ENCODE measurements at places on chromosomes 13 and 19.
A peak's percentile ranks its signal among the peaks of the same experiment; 100 is the strongest.

DNA sequence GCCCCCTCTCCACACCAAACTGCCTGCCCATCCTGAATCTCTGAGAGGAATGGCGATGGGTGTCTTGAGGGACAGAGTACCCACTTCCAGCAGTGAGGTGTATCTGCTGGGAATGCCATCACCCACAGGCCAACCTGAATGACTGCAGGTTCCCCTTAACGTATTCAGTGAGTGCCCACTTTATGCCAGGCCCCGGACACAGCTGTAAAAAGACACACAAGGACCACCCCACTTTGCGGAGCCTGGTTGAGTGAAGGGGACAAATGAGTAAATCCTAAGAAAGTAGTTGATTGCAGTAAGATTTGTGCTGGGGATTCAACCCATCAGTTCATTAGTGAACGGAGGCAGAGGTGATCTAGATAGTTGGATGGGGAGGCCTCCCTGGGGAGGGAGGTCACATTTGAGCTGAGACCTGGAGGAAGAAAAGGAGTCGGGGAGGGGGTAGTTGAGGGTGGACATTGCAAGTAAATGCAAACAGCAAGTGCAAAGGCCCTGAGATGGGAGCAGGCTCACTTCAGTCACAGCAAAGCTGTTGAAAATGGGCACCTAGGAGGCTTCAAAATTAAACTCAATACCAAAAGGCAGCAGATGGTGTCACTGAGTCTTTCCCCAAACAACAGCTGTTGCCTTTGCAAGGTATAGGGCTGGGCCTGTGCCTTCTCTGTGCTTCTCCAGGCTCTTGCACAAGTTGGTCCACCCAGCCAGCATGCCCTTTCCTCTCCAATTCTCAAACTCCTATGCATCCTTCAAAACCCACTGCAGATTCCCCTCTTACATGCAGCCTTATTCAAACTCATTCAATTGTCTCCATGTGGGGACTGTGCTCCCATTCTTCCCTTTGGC, 4.3 kb downstream of the GDF15 start:
- no peak overlapping the region for H3K4me3 ChIP-seq
- no peak overlapping the region for H3K27ac ChIP-seq
- no peaks in the 10 kb centered on the region for H3K36me3 ChIP-seq
- H3K27me3 ChIP-seq: peaks cover 62% of the 10 kb centered on the region
- peaks cover 4% of the 10 kb centered on the region for H3K4me1 ChIP-seq

- DNase-seq: no peak
- no peaks in the 10 kb centered on the region for H3K4me1 ChIP-seq
- no peaks in the 10 kb centered on the region for H3K27me3 ChIP-seq
- H3K4me3 ChIP-seq: no peak overlapping the region
- no peak overlapping the region for H3K27ac ChIP-seq
These were observed 7.0 kb upstream of the PPP6R1 start for GRCh38 chr19:55265723-55266386.

- no peaks in the 10 kb centered on the region for H3K36me3 ChIP-seq
- no peak within 1 kb of the TSS for H3K4me3 ChIP-seq
- H3K4me1 ChIP-seq: no peaks in the 10 kb centered on the region
- DNase-seq: no peak
These were observed at the start of gene PCDH20 for GRCh38 chr13:61415749-61416148. TSS of gene PCDH20 (minus strand) at chr13:61415849. CDS start at chr13:61415158, 691 bp downstream.

DNA sequence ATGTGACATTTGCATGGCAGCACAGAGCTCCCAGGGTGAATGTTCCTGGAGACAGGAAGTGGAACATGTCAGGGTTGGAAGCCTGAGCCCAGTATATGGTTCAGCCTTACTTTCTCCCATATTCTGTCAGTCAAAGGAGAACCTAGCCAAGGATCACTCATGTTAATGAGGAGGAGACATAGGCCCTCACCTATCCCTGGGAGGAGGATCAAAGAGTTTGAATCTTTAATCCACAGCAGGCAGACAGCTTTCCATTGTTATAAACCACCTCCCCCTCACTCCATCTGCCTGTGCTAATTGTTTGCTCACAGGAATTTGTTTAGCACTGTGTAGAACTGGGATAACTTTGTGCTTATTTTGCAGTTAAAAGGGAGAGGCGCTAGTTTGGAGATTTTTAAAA, 1069.1 kb downstream of the EFNB2 start:
- H3K36me3 ChIP-seq: no peaks in the 10 kb centered on the region
- H3K4me1 ChIP-seq: no peaks in the 10 kb centered on the region

GRCh38 chr13:113739527-113740285, 19.3 kb upstream of the TMEM255B start:
- no peak overlapping the region for H3K27ac ChIP-seq
- no peak overlapping the region for H3K4me3 ChIP-seq
- H3K27me3 ChIP-seq: peaks cover 21% of the 10 kb centered on the region
- no peak for DNase-seq

GRCh38 chr19:47699360-47699917, 13.8 kb upstream of the EHD2 start:
- no peak overlapping the region for H3K4me3 ChIP-seq
- no peaks in the 10 kb centered on the region for H3K4me1 ChIP-seq
- DNase-seq: peak; percentile 23
- H3K27me3 ChIP-seq: no peaks in the 10 kb centered on the region
- H3K36me3 ChIP-seq: peaks cover 13% of the 10 kb centered on the region
- no peak overlapping the region for H3K27ac ChIP-seq

DNA sequence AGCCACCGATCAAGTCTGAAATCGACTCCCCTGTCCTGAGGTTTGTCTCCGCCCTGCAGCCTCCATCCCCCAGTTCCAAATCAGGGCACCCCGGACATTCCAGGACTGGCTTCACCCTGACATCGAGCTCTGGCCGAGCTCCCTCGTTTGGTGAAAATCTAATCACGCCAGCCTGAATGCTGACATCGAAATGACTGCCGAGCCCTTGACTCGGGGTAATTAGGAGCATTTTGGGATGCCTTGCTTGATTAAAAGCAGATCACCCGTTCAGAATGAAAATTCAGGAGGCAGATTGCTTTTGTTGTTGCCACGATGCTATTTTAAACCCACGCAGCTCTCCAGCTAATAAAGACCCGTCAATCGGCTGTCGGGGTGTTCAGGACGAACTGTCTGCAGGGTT, 34.3 kb downstream of the ZNRF4 start:
- no peaks in the 10 kb centered on the region for H3K4me1 ChIP-seq
- no peaks in the 10 kb centered on the region for H3K36me3 ChIP-seq
- no peak for DNase-seq
- H3K27me3 ChIP-seq: peaks cover 6% of the 10 kb centered on the region

DNA sequence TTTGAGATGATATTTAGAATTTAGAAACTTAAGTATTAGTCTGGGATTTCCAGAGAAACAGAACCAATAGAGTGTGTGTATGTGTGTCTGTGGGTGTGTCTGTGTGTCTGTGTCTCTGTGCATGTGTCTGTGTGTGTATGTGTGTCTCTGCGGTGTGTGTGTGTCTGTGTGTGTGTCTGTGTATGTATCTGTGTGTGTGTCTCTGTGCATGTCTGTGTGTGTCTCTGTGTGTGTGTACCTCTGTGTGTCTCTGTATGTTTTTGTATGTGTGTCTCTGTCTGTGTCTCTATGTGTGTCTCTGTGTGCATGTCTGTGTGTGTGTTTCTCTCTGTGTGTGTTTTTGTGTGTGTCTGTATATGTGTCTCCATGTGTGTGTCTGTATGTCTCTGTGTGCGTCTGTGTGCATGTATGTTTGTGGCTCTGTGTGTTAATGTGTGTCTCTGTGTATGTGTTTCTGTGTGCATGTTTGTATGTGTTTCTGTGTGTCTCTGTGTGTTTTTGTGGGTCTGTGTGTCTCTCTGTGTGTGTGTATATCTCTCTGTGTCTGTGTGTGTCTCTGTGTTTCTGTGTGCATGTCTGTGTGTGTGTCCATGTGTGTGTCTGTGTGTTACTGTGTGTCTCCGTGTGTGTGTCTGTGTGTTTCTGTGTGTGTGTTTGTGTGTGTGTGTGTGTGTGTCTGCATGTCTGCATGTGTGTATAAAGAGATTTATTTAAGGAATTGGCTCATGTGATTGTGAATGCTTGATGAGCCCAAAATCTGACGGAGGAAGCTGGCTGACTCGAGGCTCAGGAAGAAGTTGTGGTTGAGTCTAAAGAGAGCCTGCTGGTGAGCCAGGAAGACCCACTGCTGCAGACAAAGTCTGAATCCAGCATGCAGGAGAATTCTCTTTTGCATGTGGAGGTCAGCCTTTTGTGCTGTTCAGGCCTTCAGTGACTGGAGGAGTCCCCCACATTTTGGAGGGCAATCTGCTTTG, 22.2 kb downstream of the GPR42 start:
- DNase-seq: no peak
- H3K27ac ChIP-seq: no peak overlapping the region
- no peaks in the 10 kb centered on the region for H3K4me1 ChIP-seq

GRCh38 chr13:89750371-89750770, 1597.1 kb upstream of the MIR17HG start:
- no peak for DNase-seq
- H3K4me1 ChIP-seq: no peaks in the 10 kb centered on the region
- H3K4me3 ChIP-seq: no peak overlapping the region
- no peak overlapping the region for H3K27ac ChIP-seq

- peak overlapping the region; percentile 75 for H3K27ac ChIP-seq
- peaks cover 23% of the 10 kb centered on the region for H3K4me1 ChIP-seq
- H3K27me3 ChIP-seq: no peaks in the 10 kb centered on the region
These were observed 22.2 kb downstream of the PCID2 start for GRCh38 chr13:113186061-113186900.

GRCh38 chr19:48249502-48250014, 6.2 kb downstream of the CARD8 start:
- peak; percentile 80 for DNase-seq
- no peaks in the 10 kb centered on the region for H3K27me3 ChIP-seq
- H3K27ac ChIP-seq: peak overlapping the region; percentile 99
- H3K36me3 ChIP-seq: peaks cover 72% of the 10 kb centered on the region
- H3K4me3 ChIP-seq: peak overlapping the region; percentile 98

- peaks cover 6% of the 10 kb centered on the region for H3K4me1 ChIP-seq
- H3K36me3 ChIP-seq: no peaks in the 10 kb centered on the region
- no peak for DNase-seq
- no peak overlapping the region for H3K27ac ChIP-seq
- H3K27me3 ChIP-seq: no peaks in the 10 kb centered on the region
These were observed 38.7 kb upstream of the POMP start for GRCh38 chr13:28620011-28620830.

DNA sequence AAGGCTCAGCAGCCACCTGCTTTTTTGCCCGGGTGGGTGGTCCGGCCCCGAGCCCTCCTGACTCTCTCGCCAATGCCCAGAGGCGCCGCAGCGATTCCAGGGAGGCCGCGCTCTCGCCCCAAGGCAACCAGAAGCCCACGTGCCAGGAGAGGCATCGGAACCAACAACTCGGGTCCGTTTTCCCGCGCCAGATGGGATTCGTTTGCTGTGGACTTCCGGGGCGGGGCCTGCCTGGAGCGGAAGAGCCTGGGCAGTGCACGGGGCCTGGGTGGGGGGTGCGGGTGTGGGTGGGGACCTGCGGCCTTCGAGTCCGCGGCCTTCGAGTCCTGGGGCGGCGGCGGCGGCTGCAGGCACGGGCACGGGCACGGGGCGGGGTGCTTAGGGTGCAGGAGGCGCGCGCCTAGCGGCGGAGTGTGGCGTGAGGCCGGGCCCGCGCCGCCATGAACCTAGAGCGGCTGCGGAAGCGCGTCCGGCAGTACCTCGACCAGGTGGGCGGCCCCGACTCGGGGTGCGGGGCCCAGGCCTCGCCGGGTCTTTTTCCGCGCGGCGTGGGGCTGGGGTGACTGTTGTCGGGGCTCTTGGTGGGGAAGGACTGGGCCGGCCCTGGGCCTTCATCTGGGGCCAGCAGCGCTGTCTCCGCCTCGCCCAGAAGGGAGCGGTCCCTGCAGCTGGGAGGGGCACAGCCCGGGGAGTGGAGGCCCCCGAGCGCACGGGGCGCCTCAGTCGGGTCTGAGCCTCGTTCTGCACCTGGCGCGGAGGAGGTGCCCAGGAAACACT, at the start of gene CDC16:
Gene CDC16, plus strand, starts transcription at position 253 of the 777 bp plus-strand sequence. Its CDS starts 188 bp downstream, at position 441.
- peaks cover 24% of the 10 kb centered on the region for H3K36me3 ChIP-seq
- H3K27me3 ChIP-seq: peaks cover 9% of the 10 kb centered on the region
- peak within 1 kb of the TSS; percentile 76 for H3K27ac ChIP-seq

GRCh38 chr13:51731759-51732158, 72.2 kb downstream of the DHRS12 start:
- no peak for DNase-seq
- no peaks in the 10 kb centered on the region for H3K27me3 ChIP-seq
- peaks cover 17% of the 10 kb centered on the region for H3K36me3 ChIP-seq
- H3K27ac ChIP-seq: peak overlapping the region; percentile 38
- no peak overlapping the region for H3K4me3 ChIP-seq
- H3K4me1 ChIP-seq: peaks cover 5% of the 10 kb centered on the region

DNA sequence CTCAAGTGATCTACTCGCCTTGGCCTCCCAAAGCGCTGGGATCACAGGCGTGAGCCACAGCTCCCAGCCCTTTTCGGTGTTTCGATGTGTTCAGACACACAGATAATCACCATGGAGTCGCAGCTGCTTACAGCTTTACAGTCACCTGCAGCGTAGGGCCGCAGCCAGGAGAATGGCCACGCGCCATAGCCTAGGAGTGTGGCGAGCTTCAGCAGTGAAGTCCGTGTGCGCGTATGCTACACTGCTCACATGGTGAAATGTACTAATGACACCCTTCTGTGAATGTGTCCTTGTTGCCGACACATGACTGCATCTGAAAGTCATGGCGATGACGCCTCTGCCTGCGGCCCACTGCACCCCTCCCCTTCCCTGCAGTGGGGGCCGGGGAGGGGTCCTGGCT, 23.6 kb downstream of the AP3D1 start:
- no peak overlapping the region for H3K27ac ChIP-seq
- no peaks in the 10 kb centered on the region for H3K4me1 ChIP-seq
- H3K36me3 ChIP-seq: peaks cover 13% of the 10 kb centered on the region
- DNase-seq: no peak

- peaks cover 18% of the 10 kb centered on the region for H3K4me1 ChIP-seq
- DNase-seq: no peak
- H3K36me3 ChIP-seq: peaks cover 5% of the 10 kb centered on the region
- H3K4me3 ChIP-seq: no peak overlapping the region
These were observed 68.9 kb downstream of the CRYL1 start for GRCh38 chr13:20456737-20457136.

DNA sequence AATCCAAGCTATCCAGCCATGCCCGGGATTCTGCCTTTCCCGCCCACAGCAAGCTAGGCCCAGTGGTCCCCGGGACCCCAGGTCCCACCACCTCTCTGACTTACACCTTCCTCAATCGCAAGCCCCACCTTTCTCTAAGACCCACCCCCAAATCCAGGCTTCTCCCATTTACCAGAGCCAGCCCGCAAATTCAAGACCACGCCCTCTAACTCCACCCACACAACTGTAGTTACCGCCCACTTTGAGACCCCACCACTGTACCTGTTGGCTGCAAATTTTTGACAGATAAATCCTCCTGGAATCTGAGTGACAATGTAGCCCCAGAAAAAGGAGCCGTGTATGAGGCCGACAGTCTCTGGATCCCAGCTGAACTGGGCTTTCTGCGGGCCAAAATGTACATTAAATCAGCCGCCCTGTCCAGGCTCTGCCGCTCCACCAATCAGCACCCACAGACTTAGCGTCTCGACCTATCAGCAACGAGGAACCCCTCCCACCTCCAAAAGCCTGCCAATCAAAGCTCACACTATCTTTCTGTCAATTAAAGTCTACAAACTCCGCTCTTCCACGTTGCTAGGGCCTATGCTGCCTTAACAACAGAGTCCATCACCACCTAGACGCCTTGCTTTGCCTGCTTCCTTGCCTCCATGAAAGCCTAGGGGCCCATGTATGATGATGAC, 6.3 kb downstream of the SLC17A7 start:
- no peaks in the 10 kb centered on the region for H3K36me3 ChIP-seq
- no peak for DNase-seq
- no peak overlapping the region for H3K27ac ChIP-seq
- peaks cover 88% of the 10 kb centered on the region for H3K27me3 ChIP-seq

GRCh38 chr13:63408331-63409189, 1992.9 kb upstream of the PCDH20 start:
- no peak overlapping the region for H3K4me3 ChIP-seq
- H3K4me1 ChIP-seq: no peaks in the 10 kb centered on the region
- no peaks in the 10 kb centered on the region for H3K27me3 ChIP-seq
- no peak for DNase-seq
